ENCODE measurements at places on chromosomes 2 and 18.
A peak's percentile ranks its signal among the peaks of the same experiment; 100 is the strongest.

DNA sequence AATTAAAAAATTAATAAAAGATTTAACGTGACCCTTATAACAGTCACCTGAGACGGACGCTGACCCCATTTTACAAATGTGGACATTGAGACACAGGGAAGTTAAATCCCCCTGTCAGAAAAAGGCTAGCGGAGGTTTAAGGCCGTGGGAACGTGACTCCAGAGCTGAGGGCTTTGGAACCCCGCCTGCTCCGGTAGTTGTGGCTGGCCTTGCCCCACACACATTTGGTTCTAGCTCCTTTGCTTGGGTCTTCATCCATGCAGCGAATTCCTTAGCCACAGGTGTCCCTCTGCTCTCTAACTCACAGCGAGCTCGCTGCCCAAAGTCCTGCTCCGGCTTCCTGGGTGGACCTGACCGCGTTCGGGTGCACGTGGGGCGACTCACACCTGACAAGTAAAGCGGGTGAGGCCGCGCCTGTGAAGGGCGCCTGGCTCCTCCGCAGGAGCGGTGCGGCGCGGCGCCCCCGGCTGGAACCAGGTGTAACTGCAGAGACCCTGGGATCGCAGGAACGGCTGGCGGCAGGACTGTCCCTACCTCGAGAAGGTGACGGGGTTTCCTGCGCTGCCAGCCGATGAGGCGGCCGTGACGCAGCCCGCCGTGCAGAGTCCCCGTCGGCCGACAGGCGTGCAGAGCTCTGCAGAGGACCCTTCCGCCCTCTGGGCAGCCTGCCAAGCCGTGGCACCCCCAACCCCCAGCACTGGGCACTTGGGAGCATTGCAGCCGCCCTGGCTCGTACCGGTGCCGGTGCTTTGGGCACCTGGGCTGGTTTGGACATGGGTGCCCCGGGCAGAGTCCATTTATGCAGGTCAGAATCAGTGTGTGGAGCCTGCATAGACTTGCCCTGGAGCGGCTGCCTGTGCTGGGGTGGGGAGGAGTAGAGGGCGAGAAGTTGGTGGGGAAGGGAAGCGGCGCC, 2.4 kb upstream of the PROC start:
- DNase-seq, result no peak

DNA sequence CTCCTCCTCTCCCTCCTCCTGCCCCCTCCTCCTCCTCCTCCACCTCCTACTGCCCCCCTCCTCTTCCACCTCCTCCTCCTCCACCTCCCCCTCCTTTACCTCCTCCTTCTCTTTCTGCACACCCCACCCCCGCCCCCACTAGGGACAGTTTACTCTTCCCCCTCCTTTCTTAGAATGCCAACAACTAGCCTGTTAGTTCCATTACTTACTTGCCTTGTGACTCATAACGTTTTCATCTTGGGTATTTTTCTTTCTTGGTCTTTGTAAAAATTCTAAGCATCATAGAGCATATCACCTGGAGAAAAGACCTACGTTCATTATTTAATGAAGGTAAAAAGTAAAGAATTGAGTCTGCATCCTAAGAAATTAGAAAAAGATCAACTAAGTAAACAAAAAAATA, 165.3 kb downstream of the NEDD4L start:
- DNase-seq, result no peak

- peak; percentile 47 for DNase-seq
Measured at GRCh38 chr2:9771481-9772017, 71.7 kb upstream of the TAF1B start.

GRCh38 chr2:181111059-181111458, 130.7 kb downstream of the UBE2E3 start:
- no peak for DNase-seq

DNA sequence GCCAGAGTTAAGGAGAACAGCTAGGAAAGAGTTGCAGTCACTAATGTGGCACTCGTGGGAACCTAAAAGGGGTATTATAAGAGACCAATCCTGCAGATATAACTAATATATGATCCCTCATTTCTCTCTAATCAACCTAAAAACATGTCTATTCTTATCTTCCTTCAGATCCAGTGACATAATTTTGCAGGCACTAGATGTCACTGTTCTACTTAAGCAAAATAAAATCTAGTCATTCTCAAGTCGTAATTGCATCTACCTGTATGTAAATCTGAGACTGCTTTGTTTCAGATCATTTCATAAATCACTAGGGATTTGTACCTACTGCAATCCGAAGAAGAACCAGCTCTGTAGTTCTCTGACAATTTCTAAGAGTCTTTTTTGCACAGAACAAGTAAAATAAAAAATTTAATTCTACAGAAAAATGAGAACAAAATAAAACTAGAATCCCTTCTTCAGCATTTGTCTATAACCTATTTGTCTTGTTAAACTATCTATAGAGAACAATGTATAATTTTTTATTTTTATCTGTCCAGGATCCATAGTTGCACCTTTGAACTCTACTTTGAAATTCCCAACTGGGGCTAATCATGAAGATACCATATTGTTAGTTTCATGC, 56.5 kb upstream of the ERBB4 start:
- no peak for DNase-seq
